CD4-positive, alpha-beta T cell treated with Interleukin-17A for 4 hours (primary cell): ENCODE measurements at places on chromosomes 12 and 14.
A peak's percentile ranks its signal among the peaks of the same experiment; 100 is the strongest.

- no peak for DNase-seq
Measured at GRCh38 chr12:14896521-14897169, 11.0 kb upstream of the MGP start.

DNA sequence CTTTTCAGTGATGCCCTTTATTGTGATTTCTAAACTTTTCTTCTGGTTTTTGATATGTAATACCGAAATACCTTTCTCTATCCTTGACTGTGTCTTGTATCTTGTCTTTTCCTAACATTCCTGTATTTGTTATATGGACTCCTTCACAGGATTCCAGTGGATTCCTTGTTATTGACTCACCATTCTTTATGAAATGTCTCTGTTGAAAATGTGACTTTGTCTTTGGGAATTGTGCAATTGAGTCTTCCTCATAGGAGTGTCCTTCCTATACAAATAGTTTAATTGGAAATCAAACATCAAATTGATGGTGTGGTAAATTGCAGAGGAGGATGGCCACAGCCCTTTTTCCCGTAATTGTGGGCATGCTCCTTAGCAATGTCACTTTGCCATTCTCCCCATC, 296.6 kb upstream of the KITLG start:
- no peak for DNase-seq

DNA sequence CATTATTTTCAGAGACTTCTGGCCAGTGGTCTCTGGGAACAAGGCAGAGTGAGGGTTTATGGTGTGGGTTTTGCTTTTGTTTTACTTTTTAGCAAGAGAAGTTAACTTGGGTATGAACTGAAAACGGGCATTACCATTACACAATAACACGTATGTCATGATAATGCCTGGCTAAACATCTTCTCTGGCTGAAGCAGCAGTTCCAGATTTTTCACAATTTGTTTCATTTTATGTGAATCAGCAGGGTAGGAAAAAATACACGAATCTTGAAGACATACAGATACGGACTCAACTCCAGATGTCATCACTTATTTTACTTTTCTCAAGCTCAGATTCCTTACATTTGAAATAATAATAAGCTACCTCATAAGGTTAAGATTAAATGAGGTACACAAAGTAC, 2.5 kb upstream of the PCNX4 start:
- no peak for DNase-seq

DNA sequence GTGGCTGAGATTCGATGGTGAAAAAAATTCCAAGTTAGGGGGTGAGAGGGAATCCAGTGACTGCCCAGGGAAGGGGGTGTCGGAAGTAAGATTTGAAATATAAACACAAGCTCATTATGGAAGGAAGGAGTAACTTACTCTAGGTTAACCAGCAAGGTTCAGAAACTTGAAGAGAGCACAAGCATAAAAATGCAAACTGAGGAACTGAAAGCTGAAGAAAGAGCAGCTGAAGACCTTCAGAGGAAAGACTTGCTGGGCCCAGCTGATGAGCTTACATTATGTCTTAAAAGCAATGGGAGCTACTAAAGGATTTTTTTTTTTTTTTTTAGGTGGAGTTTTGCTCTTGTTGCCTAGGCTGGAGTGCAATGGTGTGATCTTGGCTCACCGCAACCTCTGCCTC, 189.7 kb upstream of the GRIN2B start:
- DNase-seq = no peak

DNA sequence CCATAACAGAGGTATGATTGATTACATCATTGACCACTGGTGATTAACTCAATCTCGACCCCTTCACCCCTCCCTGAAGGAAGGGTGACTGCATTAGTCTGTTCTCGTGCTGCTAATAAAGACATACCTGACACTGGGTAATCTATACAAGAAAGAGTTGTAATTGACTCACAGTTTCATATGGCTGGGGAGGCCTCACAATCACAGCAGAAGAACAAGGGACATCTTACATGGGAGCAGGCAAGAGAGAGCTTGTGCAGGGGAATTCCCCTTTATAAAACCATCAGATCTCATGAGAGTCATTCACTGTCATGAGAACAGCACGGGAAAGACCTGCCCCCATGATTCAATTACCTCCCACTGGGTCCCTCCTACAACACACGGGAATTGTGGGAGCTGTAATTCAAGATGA, 55.9 kb upstream of the TMCC3 start:
- DNase-seq = no peak

DNA sequence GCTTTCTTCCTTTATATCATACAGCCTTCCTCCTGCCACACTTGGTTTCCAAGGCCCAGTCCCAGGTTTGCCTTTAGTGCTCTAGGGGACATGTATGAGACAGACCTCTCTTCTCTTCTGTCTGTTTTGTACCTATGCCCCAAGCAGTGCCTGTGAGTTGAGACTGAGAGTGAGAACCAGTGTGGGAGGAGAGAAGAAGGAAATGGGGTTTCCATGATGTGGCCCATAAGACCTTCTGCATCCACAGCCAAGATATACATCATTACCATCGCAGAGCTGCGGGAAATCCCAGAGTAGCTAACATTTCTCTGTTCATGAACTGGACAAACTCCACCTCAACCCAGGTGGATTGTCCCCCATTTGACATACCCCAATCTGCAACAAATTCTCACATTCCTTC, 2.8 kb downstream of the TESPA1 start:
- DNase-seq = no peak

DNA sequence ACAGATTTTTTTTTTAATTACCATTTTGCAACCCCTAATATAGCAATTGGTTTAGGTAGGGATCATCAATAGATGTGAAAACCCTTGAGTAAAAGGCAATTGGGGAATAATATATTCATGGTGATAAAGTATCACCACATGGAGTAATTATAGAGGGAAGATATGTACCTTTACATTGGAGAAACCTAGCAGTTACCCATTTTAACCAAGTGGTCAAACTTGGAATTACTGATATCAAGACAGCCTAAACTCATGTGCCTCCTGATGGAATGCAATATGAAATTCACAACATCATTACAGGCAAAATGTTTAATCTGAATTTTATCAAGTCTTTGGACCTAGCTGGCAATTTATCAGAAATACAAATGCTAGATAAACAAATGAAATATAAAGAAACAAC, 6.7 kb upstream of the SLC10A1 start:
- no peak for DNase-seq

GRCh38 chr14:100761481-100761880, 34.8 kb downstream of the DLK1 start:
- DNase-seq = no peak

- DNase-seq = peak; percentile 82
Measured at GRCh38 chr12:130818635-130819576, 20.1 kb downstream of the STX2 start.

GRCh38 chr12:10226731-10227130, 14.1 kb downstream of the GABARAPL1 start:
- DNase-seq = no peak

DNA sequence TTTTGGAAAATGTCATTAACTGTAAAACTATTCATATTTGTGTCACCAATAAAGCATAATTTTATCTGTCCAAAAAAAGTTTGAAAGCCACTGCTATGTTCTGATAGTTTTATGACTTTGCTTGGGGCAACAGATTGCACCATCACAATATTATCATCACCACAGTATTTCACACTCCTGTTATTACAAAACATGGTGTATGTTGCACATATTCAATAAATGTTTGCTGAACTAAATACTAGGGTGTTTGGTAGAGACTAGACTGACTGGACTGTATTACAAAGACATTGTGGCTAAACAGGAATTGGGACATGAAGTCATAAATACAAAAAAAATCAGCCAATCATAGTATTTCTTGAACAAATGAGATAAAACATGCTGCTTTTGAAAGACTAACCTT, 55.1 kb downstream of the PAWR start:
- no peak for DNase-seq

GRCh38 chr12:59168647-59169046, 248.3 kb upstream of the LRIG3 start:
- DNase-seq = no peak

DNA sequence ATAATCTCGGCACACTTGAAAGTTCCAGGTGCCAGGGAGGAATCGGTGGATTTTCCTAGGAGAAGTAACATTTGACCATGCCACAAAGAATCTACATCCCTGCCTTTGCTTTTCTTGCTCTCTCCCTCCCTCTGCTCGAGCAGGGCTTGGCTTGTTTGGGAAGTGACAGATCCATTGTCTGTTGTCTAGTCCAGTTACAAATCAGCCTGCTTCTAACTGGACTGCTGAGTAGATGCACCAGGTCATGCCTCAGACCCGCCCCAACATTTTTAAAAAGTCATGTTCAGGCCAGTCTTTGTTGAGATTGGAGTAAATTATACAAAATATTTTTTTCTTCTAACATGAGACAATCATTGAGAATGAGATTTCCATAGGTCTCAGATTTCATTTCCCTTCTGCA, 153.4 kb downstream of the GCH1 start:
- no peak for DNase-seq

- no peak for DNase-seq
Measured at GRCh38 chr12:53252349-53252916, 15.7 kb upstream of the ESPL1 start.

DNA sequence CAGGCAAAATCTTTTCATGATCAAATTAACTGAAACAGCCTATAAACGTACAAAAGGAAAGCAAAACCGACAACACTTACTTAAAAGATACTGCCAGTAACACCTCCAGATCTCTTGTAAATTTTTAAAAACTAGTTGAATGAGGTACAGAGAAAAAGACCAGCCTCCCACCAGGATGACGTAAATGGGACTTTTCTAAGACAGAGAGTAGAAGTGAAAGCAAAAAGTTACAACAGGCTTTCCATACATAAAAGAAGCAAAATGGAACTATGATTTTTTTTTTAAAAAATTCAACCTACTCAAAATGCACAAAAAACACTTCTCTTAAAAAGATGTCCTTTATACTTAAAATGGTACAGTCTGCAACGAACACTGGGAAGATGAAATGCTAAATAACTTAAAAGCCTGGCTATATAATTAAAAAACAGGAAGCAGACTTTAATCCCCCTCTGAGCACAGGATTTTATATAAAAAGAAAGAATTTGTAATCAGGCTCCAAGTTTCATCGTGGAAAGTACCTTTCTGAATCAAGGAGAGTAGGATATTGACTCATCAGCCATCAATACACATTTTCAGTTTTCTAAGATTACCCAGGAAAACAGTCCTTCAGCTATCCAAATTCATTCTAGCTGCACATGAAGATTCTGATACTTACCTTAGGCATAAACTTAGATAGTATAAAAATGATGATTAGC, 14.2 kb upstream of the MYO1A start:
- peak; percentile 60 for DNase-seq

- no peak for DNase-seq
Measured at GRCh38 chr14:100336618-100337530, 13.7 kb downstream of the SLC25A47 start.

DNA sequence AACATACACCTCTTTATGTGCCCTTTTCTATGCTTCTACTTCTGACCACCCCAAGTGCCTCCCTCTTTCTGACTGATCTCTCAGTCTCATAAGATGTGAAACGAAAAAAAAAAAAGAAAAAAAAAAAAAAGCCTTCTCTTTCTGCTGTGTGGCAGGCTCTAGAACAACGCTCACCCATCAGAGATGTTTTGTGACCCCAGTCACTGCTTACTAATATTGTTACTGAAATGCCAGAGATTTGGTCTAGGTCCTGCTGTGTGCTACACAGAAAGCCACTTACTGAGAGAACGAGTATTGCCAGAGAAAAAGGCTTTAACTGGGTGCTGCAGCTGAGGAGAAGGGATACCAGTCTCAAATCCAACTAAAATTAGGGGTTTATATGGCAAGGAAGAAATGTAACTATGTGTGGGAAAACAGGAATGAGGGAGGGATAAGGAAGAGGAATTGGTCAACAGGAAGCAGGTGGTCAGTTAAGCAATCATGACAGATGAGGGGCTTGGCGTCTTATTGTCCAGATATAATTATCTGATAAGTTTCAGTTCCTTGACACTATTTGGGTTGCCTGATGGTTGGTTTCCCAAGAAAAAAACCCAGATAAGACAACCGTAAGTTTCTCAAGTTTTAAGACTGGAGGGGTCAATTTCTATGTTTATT, 149.0 kb downstream of the NAV3 start:
- DNase-seq = no peak

DNA sequence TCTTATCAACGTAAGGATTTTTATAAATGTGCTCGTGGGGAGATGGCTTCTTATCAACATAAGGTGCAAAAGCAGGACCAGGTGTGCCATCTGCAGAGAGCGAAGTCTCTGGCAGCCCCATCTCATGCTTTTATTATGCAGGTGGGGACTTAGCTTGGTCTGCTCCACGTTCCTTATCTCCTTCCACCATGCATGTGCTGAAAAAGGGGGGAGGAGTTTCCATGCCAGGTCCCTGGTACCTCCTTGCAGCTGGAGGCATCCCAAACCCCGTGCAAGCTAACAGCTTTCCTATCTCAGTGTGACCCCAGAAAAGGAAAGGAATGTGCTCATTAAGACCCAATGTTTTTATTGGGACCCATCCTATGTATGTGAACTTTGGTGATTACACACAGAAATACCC, 608.5 kb downstream of the TMEM121 start:
- no peak for DNase-seq

GRCh38 chr14:93146119-93146518, 30.4 kb upstream of the ITPK1 start:
- no peak for DNase-seq

- DNase-seq = no peak
Measured at GRCh38 chr14:77180726-77181602, 634 bp upstream of the TMEM63C start.

- DNase-seq = no peak
Measured at GRCh38 chr12:5512601-5512970, 80.7 kb downstream of the NTF3 start.

DNA sequence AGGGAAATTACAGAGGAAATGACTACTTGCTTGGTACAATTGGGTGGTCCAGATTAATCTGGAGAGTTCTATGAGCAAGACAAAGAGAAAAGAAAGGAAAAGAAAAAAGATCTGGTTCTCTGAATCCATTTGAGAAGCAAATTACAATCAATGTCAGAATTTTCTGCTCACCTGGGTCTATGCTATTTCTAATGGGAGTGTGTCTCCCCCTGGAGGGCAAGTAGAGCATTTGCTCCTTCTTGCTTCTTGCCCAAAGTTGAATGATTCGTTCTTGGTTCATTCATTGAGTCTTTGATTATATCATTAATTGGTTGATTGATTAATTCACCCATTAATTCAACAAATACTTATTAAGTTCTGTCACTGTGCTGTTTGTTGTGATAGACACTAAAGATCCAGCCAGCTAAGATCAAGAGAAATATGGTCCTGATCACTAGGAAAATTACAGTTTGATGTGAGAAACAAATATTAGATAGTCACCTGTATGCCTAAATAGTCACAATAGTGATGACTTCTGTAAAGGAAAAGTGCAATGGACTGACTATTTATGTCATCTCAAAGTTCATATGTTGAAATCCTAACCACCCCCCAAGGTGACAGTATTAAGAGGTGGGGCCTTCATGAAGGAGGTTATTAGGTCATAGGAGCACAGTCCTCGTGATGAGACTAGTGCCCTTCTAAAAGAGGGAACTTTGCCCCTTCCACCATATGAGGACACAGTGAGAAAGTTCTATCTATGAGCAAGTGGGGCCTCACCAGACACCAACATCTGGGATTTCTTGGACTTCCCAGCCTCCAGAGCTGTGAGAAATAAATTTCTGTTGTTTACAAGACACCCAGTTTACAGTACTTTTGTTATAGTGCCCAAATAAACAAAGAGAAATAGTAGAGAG, 8.0 kb upstream of the ASB8 start:
- peak; percentile 74 for DNase-seq

GRCh38 chr12:116626153-116626552, 67.0 kb downstream of the MAP1LC3B2 start:
- no peak for DNase-seq

- DNase-seq = peak; percentile 72
Measured at GRCh38 chr14:100662879-100663760, 63.6 kb upstream of the DLK1 start.
